Iris pigment epithelial cell (primary cell): ENCODE measurements at places on chromosomes 16 and 17.

DNA sequence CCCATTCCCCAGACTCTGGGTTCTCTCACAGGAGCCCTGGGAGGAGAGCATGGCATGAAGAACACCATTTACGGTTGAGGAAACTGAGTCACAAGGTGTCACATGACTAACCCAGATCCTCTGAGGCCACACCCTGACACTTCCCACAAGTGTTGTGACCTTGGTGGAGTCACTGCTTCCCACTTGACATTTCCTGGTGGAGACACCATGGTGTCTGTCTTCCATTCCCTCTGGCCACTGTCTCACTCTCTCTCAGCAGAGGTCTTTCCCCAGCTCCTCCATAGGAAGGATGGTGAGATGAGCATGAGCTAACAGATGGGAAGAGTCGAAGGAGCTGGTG, 116.2 kb downstream of the GNAO1 start:
- no peak for DNase-seq

DNA sequence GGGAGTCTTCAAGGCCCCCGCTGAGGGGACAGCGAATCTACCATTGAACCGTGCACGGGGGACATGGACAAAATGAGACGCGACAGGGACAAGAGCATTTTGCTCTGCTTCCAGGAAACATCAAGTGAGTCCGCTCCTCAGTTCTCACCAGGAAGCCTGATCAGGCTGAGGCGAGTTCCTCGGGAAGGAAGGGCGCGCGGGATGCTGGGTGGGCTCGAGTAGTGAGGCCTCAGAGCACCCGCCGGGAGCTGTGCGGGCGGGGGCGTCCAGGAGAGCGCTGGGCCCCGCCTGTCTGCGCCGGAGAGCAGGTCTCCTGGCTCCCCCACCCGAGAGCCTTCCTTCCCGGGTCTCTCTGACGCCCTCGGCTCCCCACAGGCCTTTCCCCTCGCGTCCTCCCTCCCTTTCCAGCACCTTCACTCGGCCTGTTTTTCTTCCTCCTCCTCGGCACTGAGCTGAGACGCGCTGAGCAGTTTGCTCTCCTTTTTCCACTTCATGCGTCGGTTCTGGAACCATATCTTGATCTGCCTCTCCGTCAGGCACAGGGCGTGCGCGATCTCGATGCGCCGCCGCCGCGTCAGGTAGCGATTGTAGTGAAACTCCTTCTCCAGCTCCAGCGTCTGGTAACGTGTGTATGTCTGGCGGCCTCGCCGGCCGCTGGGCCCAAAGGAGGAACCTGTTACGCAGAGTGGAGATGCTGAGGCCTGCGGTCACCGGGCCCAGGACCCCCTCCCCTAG, 2.6 kb upstream of the HOXB5 start:
- no peak for DNase-seq

GRCh38 chr17:68616334-68616733, 15.2 kb upstream of the FAM20A start:
- DNase-seq = no peak

GRCh38 chr16:66899310-66899944, 19.1 kb downstream of the PDP2 start:
- DNase-seq = peak; percentile 78

GRCh38 chr16:46709469-46710005, 20.1 kb downstream of the ORC6 start:
- DNase-seq = no peak

- DNase-seq = peak; percentile 65
Measured at GRCh38 chr16:51888016-51888415, 658.9 kb downstream of the TOX3 start.

- peak; percentile 87 for DNase-seq
Measured at GRCh38 chr17:607361-608147, 107.1 kb downstream of the VPS53 start.

DNA sequence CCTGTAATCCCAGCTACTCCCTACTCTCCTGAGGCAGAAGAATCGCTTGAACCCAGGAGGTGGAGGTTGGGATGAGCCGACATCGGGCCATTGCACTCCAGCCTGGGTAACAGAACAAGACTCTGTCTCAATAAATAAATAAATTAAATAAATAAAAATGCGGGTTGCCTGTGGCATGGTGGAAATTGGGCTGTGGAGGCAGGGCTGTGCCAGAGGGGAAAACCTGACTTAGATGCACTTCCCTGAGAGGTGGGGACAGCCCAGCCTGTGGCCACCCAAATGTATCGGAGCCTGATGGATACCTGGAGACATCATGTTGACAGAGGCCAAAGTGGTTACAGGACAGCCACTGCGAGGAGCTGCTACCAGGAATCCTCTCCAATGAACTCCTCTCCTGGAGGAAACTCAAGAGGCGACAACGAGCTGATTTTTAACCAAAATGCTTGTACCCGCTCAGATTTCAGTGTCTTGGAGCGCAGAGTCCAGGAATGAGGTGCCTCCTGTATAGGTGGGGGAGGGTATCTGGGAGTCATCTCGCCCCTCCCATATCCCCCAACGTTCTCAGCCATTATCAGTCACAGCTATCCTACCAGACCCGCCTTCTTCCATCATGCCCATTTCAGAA, 32.3 kb downstream of the DDX19A start:
- no peak for DNase-seq

DNA sequence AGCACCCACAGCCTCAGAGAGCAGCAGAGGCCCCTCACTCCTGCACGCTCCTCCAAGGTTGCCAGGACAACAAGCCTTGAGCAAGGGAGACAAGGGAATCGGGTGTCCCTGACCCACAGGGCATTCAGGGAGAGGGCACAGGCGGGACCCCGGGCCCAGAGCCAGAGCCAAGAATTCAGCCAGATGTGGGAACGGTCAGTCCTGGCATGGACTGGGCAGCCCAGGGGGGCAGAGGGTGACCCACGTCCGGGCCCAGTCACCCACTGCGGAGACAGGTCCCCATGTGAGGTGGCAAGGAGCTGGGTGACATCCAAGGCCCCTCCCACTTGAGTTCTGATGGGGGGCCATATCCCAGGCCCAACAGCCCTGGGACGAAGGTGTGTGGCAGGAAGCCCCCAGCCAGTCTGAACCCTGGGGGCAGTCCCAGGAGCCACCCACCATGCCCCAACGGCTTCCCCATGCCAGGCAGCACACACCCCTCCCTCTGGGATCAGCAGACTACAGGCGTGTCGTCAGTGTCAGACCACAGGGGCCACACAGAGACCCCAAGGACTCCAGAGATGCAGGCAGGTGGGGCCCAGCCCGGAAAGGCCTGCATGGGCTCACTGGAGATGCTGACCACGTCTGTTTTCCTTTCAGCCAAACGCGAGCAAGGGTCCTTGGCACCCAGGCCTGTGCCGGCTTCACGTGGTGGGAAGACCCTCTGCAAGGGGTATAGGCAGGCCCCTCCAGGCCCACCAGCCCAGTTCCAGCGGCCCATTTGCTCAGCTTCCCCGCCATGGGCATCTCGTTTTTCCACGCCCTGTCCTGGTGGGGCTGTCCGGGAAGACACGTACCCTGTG, 23.0 kb downstream of the USP6 start:
- no peak for DNase-seq

- DNase-seq = peak; percentile 75
Measured at GRCh38 chr16:48053418-48053745, 102.4 kb downstream of the ABCC12 start.

- no peak for DNase-seq
Measured at GRCh38 chr17:39073916-39074315, 77.5 kb downstream of the PLXDC1 start.

DNA sequence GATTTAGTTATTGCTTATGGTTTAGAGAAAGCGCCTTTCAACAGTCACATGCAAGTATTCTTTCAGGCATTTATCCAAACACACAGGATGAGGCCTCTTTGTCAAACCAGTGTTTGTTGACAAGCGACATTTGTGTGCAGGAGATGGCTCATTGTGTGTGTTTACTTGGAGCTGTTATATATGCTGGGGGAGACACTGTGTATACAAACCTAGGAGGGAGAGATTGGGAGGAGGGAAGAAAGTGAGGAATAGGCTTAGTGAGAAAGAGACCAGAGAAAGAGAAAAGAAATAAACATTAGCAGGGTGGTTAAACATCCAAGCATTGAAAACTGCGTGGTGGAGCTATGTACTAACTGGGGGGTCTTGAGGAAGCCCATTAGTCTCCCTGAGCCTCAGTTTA, 437.6 kb downstream of the MAF start:
- DNase-seq = no peak

DNA sequence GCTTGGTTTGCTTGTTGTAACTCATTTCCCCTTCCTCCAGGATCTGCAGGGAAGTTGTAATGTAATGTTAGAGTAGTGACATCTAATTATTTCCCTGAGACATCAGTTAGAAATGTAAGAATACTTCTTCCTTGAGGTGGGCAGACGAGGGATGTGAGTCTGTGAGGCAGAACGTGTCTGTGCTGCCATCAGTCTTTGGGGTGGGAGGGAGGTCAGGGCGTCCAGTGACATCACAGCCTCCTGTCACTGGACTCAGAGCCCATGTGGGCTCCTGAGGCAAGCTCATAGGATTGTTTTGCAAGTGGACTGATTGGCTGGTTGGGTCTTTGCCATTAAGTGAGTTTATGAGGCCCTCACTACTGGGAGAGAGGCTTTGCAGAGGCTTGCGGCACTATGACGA, 188.8 kb downstream of the CCDC182 start:
- no peak for DNase-seq

GRCh38 chr16:89437991-89438390, 52.4 kb downstream of the ANKRD11 start:
- no peak for DNase-seq
